ENCODE measurements at places on chromosomes 1 and 21.
A peak's percentile ranks its signal among the peaks of the same experiment; 100 is the strongest.

- DNase-seq = no peak
Observed at GRCh38 chr1:180606155-180606554, 25.7 kb upstream of the XPR1 start.

DNA sequence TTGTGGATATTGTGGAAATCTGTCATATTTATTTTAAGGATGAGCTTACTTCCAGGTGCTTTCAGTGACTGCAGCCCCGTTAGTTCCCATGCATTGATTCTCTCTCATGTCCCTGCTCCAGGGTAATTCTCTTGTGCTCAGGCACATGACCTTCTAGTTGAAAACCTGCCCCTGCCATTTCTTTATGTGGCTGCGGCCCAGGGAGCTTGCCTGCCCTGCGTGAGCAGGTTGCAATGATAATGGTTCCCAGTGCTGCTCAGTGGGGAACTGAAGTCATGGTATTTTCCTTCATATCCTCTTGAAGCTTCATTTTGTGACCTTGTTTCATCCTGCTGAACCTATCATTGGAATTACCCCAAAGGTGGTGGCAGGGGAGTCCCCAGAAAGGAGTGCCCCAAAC lies 229.8 kb downstream of the DISC1 start:
- no peak for DNase-seq

- no peak for DNase-seq
Observed at GRCh38 chr21:33171616-33172169, 58.0 kb upstream of the IFNAR2 start.

DNA sequence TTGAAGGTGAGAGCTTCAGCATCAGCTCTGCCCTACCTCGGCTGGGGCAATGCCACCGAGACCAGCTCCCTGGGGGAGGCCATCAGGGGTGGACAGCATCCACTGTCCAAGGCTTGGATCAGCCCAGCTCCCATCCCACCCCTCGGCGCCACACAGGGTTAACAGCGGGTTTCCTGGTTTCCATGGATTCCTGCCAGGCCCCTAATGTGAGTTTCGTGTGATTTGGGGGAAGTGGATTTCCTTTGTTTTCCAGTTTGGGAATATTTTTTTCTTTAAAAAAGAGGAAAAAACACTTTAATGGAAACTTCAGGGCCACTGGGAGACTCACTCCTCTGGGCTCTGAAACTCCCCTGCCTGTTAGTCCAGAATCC lies 34.3 kb downstream of the CASZ1 start:
- DNase-seq = no peak

DNA sequence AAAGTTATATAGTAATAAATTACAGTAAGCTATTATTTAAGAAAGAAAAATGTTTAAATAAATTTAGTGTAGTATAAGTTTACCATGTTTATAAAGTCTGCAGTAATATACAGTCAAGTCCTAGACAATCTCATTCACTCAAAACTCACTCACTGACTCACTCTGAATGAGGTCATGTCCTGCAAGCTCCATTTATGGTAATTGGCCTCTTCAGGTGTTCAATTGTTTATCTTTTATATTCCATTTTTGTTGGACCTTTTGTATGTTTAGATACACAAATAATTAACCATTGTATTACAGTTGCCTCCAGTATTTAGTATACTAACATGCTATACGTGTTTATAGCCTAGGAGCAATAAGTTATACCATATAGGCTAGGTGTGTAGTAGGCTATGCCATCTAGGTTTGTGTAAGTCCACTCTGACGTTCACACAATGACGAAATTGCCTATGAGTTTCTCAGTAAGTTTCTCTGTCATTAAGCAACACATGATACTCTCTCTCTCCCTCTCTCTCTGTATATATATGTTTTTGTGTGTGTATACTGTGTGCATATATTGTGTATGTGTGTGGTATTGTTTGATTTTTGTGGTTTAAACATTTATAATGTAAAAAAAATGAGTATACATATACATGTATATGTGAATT lies 161.2 kb downstream of the NCAM2 start:
- DNase-seq = no peak

DNA sequence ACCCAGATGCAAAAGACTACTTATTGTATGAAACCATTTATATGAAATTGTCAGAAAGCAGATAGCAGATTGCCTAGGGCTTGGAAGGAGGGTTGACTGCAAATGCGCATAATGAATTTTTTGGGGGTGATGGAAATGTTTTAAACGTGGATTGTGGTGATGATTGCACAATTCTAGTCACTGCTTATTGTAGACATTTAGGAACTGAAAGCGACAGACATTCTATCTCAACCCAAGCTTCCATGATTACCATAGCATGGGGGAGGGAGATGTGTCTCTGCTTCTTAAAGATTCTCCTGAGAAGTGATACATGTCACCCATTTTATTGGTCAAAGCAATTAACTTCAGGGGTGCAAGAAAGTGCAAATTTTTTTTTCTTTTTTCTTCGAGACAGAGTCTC lies 2.8 kb upstream of the MTF2 start:
- DNase-seq = no peak

GRCh38 chr1:2204415-2205190 lies 10.0 kb upstream of the FAAP20 start:
- DNase-seq = peak; percentile 99

- no peak for DNase-seq
Observed at GRCh38 chr1:16348414-16349182, 3.7 kb downstream of the FBXO42 start.

- no peak for DNase-seq
Observed at GRCh38 chr1:210223226-210223904, 9.2 kb upstream of the SERTAD4 start.

- peak; percentile 75 for DNase-seq
Observed at GRCh38 chr1:51234721-51235425, 1.2 kb upstream of the RNF11 start.

- no peak for DNase-seq
Observed at GRCh38 chr1:8027748-8028570, 1.9 kb upstream of the ERRFI1 start.

DNA sequence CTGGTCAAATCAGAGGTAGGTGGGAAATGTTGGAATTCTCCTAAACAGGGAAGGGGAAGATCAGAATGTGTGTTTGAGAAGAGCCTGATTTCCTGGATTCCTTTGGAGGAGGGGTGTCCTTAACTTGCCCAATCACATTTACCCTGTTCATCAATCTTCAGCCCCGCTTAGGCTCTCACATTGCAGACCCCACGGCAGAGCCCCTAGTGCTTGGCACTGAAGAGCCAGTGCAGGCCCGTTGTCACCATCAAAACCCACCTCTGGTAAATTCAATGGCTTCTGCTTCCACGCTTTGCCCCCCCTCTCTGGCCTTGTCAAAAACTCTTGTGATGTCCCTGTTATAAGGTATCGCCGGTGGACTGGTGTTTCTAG lies 2.3 kb downstream of the AGPAT3 start:
- no peak for DNase-seq

GRCh38 chr1:150780510-150780909 lies 14.9 kb upstream of the CTSS start:
- DNase-seq = no peak

- DNase-seq = peak; percentile 75
Observed at GRCh38 chr21:36589352-36589971, 109.5 kb upstream of the SIM2 start.

- no peak for DNase-seq
Observed at GRCh38 chr1:23497777-23498439, 13.9 kb upstream of the ASAP3 start.

DNA sequence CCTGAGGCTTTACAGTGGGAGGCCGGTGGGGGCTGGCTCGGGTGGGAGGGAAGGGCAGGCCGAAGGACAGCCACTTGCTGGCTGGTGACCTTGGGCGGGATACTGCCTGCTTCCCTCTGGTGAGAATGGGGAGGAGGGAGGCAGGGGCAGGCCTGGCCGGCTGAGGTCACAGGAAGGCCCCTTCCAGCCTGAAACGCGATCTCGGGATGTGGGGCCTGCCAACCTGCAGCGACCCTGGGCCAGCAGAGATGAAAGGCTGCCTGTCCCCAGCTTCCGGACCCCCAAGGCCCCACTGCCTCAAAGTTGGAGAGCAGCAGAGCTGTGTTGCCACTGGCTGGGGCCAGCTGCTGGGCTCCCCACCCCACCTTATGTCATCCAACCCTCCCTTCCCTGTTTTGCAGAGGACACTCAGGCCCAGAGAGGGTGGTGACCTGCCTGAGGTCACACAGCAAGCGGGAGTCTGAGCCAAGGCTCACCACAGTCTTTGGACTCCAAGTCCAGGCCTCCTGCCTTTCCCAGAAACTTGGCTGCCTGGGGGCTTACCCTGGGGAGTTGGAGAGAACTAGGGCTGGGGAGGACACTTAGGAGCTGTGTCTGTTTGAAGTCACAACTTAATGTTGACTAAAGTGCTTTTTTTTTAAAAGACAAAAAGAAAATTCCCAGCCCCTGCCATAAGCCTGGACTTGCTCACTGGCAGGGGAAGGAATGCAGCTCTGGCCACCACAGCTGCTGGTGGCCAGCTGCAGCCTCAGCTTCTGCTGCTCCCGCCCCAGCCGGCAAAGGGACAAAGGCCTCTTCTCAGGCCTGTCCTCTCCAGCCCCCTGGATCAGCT lies 14.8 kb upstream of the WASF2 start:
- DNase-seq = no peak

DNA sequence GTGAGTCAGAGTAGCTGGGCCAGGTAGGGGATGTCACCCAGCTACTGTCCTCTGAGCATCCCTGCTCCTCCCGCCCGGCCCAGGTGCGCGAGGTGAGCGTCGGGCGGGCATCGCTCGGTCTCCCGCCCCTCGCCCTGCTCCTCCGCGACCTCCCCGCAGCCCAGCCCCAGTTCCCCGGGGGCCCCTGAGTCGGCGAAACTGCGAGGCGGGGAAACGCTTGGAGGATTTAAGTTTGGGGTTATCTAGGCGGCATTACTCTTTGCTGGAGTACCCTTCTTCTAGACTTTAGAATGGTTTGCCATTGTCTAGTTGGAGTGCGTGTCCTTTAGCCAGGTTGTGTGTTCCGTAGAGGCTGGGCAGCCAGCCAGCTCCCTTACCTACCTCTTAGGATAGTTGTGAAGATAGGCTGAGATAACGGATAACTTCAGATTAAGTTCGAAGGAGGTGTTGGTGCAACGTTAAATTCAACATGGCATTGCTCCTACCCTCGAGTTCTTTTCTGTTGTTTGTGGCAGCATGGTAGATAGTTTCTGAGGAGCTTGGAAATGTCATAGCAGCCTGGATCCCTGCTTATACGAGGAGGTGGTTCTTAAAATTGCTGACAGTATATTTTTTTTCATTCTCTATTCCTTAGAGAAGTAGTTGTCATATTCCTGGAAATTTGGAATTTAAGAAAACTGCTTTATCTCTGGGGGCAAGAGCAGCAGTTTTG lies 697 bp downstream of the AGO3 start:
- DNase-seq = peak; percentile 18

DNA sequence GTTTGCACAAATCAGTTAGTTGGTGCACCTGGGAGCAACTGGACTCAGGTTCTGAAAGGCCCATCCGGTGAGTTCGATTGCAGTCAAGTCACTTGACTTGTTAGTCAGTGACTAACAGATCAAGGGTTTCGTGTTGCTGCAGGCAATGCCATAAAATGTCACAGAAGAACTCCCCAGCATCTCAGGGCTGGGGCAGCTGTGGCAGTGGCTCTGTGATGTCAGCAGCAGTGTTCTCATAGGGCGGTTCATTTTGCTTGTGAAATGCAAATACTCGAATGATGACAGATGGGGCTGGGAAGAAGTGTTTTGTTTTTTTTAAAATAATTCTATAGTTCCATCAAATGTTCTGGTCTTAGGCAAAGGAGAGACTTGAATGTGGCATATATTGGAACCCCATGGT lies 287.8 kb downstream of the LMX1A start:
- DNase-seq = no peak

- DNase-seq = no peak
Observed at GRCh38 chr21:35929901-35930300, 130.4 kb downstream of the SETD4 start.
